ENCODE measurements at places on chromosomes 11 and 22.

DNA sequence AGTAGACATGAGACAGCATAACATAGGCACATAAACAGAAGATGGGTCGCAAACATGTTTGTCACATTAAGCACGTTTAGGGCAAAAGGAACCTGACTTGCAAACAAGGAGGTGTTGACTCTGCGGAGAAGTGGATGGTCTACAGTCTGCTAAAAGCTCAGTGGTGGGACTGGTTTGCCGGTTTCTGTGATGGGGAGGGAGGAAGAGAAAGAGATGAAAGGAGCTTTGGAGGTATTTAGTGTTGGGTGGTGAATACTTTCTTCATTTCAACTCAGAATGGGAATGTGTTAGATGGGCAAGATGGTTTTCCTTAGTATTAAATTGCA lies 191.4 kb upstream of the SORL1-AS1 start:
- no peak for DNase-seq

DNA sequence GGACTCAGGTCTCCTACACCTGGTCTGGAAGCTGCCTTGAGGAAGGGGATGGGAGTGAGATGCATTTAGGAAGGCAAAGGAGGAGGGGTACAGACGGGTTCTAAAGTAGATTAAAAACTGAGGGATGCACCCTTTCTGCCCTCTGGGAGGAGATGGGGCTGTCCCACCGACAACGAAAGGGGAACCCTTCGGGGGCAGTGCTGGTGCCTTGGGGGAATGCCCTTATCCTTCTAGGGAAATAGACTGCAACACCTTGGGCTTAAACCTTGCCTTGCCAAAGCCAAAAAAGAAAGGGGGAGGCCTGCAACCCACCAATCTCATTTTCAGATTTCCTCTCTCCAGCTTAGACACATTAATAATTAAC lies 89.8 kb downstream of the PLEKHA7 start:
- no peak for DNase-seq

- no peak for DNase-seq
These were observed 29.4 kb downstream of the PACSIN2 start for GRCh38 chr22:42985531-42985905.

GRCh38 chr22:36017651-36018091 lies 11.0 kb downstream of the RBFOX2 start:
- no peak for DNase-seq

GRCh38 chr11:75779960-75780359 lies 11.4 kb downstream of the DGAT2 start:
- DNase-seq: no peak

DNA sequence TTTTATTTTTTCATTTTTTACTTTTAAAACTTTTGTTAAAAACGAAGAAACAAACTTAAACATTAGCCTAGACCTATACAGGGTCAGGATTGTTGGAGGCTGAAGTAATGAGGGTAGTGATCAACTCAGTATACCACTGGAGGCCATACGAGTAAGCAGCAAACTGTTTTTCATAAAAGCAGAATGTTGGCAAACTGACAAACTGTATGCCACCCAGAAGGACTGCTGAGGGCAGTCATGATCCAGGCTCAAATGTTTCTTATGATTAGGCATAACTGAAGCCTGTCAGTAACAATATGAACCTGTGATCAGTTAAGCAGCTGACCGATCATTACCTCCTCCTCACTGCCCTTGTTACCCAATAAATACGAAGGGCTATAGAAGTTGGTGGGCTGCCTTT lies 10.2 kb upstream of the SC5D start:
- no peak for DNase-seq

- DNase-seq: no peak
These were observed 24.3 kb downstream of the KCNQ1OT1 start for GRCh38 chr11:2675540-2675939.

DNA sequence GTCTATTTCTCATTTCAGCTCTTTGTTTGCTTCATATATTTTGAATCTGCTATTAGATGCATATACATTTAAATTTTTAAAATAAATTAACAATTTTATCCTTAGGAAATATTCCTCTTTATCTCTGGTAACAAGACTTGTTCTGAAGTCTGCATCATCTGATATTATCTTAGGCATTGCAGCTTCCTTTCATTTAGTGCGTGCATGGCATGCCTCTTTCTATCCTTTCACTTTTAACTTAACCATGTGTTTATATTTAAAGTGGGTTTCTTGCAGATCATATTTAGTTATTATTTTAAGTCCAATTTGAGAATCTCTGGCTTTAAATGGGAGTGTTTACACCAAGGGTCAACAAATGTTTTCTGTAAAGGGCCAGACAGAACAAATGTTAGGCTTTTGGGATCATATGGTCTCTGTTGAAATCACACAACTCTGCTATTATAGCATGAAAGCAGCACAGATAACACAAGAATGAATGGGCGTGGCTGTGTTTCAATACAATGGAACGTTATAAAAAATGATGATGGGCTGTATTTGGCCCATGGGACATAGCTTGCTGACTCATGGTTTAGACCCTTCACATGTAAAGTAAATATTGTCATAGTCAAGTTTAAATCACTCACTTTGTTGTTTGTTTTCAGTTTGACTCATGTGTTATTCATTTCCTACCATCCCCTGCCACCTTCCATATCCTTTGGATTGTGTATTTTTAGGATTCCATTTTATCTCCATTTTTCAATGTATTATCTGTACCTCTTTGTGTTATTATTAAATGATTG lies 83.9 kb upstream of the SNX19 start:
- no peak for DNase-seq

- no peak for DNase-seq
These were observed 39.3 kb upstream of the TP53I11 start for GRCh38 chr11:44989831-44990566.

GRCh38 chr11:130420478-130421198 lies 7.8 kb downstream of the ADAMTS8 start:
- no peak for DNase-seq

DNA sequence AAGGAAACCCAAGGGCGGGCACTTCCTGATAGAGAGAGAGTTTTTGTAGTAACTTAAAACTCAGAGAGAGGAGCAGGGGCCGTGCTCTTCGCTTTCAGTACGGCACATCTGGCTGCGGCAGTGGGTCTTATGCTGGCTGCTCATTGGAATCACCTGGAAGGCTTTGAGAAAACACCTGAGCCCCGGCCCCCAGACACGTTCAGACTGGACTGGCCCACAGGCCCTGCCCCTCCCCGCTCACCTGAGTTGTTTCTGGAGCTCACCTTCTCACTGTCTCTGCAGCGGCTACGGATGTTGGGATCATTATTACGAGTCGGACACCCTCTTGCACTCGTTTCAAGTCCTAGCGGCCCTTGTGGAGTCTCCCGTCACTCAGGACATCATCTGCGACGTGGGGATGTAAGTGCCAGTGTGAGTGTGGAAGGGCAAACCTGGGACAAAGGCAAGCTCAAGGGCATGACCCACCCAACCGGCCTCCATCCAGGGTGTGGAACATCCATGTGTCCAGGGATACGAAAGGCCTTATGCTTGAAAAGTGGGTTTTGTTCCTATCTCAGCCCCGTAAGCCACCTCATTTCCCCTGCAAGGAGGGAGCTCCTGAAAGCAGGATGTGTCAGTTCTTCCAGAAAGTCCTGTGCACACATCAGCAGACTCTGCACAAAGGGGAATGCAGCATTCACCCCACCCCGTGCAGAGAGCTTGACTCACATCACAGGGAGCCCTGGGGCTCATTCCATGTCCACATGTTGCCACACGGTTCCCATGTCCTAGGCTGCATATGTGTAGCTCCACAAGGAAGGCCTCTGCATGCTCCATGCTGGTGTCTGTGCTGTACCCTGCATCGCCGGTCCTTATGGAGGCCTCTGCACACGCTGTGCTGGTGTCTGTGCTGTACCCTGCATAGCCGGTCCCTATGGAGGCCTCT lies 5.4 kb downstream of the NADSYN1 start:
- no peak for DNase-seq

GRCh38 chr11:36249246-36249645 lies 40.0 kb downstream of the COMMD9 start:
- DNase-seq: no peak

GRCh38 chr11:17734418-17734911 lies at the start of gene KCNC1:
TSS of gene KCNC1 (plus strand) at chr11:17734781. CDS start at chr11:17736003, 1,222 bp downstream.
- DNase-seq: peak; percentile 90

DNA sequence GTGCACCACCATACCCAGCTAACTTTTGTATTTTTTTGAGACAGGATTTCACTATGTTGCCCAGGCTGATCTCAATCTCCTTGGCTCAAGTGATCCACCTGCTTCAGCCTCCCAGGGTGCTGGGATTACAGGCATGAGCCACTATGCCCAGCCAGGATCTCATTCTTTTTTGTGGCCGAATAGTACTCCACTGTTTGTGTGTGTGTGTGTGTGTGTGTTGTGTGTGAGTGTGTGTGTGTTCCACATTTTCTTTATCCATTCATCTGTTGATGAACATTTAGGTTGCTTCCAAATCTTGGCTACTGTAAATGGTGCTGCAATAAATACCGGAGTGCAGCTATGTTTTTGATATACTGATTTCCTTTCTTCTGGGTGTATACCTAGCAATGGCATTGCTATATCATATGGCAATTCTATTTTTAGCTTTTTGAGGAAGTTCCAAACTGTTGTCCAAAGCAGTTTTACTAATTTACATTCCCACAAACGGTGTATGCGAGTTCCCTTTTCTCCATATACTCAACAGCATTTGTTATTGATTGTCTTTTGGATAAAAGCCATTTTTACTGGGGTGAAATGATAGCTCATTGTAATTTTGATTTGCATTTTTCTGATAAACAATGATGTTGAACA lies 105.4 kb downstream of the TTC28 start:
- no peak for DNase-seq

DNA sequence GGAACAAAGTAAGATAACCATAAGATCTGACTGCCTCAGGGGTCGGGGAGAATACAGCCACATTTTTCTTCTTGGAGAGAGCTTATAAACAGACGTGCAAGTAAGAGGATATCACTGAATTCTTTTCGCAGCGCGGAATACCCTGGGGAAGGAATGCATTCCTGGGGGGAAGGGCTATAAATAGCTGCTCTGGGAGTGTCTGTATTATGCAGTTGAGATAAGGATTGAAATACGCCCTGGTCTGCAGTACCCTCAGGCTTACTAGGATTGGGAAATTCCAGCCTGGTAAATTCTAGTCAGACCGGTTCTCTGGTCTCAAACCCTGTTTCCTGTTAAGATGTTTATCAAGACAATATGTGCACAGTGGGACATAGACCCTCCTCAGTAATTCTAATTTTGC lies 1491.7 kb upstream of the RAG2 start:
- DNase-seq: peak; percentile 3

- DNase-seq: no peak
These were observed 812.2 kb downstream of the LRRC4C start for GRCh38 chr11:40647295-40647694.

- DNase-seq: no peak
These were observed 2.1 kb upstream of the MTFP1 start for GRCh38 chr22:30423301-30423958.

DNA sequence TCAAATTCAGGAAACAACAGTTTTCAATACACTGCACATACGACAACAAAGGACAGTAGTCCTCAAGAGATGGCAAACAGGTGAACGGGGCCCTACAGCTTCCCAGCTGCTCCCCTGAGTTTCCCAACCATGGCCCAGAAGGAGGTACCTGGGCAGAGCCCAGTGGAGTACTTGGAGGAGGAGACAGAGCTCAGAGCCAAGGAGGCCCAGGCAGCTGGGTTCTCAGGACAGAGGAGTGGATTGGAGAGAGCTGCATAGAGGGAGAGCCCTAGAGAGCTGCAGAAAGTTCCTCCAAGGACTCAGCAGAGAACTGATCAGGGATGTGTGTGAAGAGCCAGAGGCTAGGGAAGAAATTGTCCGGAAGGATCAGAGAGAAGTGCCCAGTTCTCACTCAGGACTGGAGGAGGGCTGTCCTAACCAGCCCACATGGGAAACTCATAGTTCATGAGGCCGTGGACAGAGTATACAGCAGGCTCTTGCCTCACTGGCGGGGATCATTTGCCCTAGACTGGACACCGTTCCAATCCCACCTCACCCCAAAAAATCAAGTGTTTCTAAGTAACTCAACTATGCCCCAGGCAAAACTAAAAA lies 7.6 kb upstream of the ASCL2 start:
- no peak for DNase-seq

All from neural progenitor cell (in vitro differentiated cells).